ENCODE measurements at places on chromosomes 5 and 9. TPM values are rescaled to one million over a fixed set of nuclear protein-coding genes. Genes with fewer than 3 reads are reported as not detected.

The SLC1A1 gene
- 41.7 TPM for total RNA-seq

The FBXO10 gene
- 7.6 TPM for total RNA-seq

The NRG2 gene
- not detected for total RNA-seq

The FOXD4L3 gene
- not detected for total RNA-seq

The BRINP1 gene
- total RNA-seq = 5.8 TPM

The C5orf52 gene
- total RNA-seq = not detected

The F2RL1 gene
- total RNA-seq = 3.1 TPM

The CSF1R gene
- under 0.01 TPM for total RNA-seq

The KIF24 gene
- 0.74 TPM for total RNA-seq

The ARHGEF37 gene
- total RNA-seq = 2.6 TPM

The PCDHB12 gene
- 0.18 TPM for total RNA-seq

The PCDHA2 gene
- total RNA-seq = 0.09 TPM

The NDUFAF2 gene
- 24.2 TPM for total RNA-seq

The PCDHGB2 gene
- total RNA-seq = 5.7 TPM

The SLC25A48 gene
- total RNA-seq = not detected

The ERP44 gene
- total RNA-seq = 19.4 TPM

The CDKN2A gene
- total RNA-seq = 21.8 TPM

The GRXCR2 gene
- total RNA-seq = not detected

The PCDHA1 gene
- total RNA-seq = 0.09 TPM

The TPPP gene
- not detected for total RNA-seq

The LPAR1 gene
- 39.2 TPM for total RNA-seq

The PLPPR1 gene
- not detected for total RNA-seq

The ZNF608 gene
- 20.4 TPM for total RNA-seq

The COL15A1 gene
- total RNA-seq = 25.1 TPM

The ARHGEF39 gene
- 3.9 TPM for total RNA-seq

The GBA2 gene
- 36.1 TPM for total RNA-seq

The SLC34A3 gene
- total RNA-seq = not detected

The CER1 gene
- not detected for total RNA-seq

The COL5A1 gene
- total RNA-seq = 171 TPM

The TEX48 gene
- total RNA-seq = not detected

The LRRC14B gene
- total RNA-seq = not detected

The CD72 gene
- total RNA-seq = 1.9 TPM

The PPP2CA gene
- 76.6 TPM for total RNA-seq

The EQTN gene
- total RNA-seq = not detected

The FAM221B gene
- total RNA-seq = not detected

The PCDHGA1 gene
- total RNA-seq = 0.90 TPM

The PALM2AKAP2 gene
- 4.2 TPM for total RNA-seq

The OXCT1 gene
- 35.7 TPM for total RNA-seq

The TERT gene
- not detected for total RNA-seq

The HTR1A gene
- total RNA-seq = not detected

The ABO gene
- not detected for total RNA-seq

The IFNA21 gene
- not detected for total RNA-seq

The TAF1L gene
- total RNA-seq = not detected

The PAIP2 gene
- total RNA-seq = 77.3 TPM

The RECK gene
- 61.8 TPM for total RNA-seq

The LCP2 gene
- not detected for total RNA-seq
